Hindlimb muscle (tissue), 1 donor: ENCODE measurements at places on chromosomes 16 and 17.

DNA sequence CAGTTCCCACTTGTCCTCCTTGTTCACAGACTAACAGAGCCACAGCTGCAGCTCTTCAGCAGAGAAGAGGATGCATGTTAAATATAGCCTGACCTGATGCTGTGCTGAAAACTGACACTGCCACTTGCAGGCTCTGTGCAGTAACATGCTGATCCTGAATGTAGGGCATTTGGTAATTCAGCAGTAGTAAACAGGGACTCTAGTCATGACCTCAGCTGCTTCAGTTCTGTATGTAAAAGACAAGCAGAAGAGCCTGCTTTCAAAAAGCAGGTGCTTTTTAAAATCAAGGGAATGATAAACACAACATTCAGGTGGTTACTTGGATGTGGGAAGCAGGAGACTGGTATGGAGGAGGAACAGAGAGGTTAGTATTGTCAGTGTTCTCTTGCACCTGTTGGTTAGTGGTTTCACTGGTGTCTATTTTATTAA is 33.8 kb downstream of the ESRP2 start:
- DNase-seq: no peak

GRCh38 chr17:27845264-27846041 is 45.1 kb upstream of the NOS2 start:
- DNase-seq: no peak

DNA sequence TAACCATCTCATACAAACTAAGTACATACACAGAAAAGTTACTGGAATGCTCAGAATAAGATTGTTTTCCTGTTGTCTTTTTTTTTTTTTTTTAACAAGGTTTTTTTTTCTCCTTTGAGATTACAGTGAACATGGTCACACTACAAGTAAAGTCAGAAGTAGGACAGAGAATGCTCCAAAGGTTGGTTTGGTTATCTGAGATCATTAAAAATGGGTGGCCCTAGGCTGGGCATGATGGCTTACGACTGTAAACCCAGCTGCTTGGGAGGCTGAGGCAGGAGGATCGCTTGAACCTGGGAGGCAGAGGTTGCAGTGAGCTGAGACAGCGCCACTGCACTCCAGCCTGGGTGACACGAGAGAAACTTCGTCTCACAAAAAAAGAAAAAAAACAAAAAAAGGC is 6.9 kb upstream of the ST6GALNAC1 start:
- no peak for DNase-seq

DNA sequence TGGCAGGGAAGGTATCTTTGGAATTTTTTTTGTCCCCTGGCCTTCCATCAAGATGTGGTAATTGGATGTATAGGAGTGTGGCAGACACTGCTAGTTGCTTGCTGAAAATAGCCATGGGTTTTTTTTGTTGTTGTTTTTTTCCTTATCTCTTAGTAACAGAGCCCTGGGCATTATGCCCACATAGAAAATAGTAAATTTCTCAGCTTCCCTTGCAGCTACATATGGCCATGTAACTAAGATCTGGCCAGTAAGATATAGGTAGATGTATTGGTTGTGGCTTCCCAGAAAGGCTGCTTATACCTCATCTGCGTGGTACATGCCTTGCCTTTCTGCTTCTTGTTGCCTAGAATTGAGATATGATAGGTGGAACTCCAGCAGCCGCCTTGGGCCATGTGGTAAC is 349.9 kb downstream of the CPPED1 start:
- DNase-seq: no peak

GRCh38 chr16:86575754-86576557 is 2.4 kb upstream of the FOXL1 start:
- DNase-seq: peak; percentile 52

DNA sequence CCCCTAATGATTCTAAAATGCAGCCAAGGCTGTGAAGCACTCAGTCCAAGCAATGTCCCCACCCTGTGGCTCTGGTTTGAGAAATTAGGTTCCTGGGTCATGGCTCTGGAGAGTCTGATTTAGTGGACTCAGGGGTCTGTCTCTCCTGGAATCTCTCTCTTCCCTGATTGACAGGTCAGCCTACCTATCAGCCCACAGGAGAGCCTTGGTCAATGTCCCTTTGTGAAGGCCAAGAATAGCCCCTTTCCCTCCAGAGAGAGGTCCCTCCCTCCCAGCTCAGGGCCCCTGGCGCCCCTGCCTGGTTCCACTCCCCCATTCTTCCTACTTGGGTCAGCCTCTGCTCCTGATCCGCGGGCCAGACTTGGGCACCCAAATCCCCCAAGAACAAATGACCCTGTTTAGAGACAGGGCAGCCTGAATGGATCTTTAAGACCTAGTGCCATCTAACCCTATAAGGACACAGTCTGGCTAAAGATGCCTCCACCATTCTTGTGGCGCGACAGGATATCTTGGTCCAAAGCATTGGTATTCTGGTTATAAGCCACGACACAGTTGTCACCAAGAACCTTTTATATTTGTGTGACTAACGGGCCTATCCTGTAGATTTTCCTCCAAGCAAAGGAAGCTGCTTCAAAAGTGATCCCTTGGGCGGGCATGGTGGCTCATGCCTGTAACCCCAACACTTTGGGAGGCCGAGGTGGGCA is 38.3 kb upstream of the PRSS54 start:
- DNase-seq: no peak

DNA sequence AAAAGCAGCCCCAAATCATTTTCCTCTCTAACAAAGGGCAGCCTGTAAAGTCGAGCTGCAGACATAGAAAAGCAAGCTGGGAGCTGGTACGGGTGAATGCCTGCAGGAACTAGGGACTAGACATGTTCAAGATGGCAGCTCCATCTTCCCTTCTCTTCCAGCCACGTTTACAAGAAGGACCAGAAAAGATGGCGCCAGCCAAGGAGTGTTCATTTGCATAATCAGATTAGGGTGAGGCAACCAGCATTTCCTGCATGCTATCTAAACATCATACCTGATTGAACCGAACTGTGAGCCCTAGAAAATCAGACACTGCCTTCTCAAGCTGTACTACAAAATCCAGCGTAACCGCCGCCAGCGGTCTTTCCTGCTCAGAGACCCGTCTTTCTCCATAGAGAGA is 896.8 kb downstream of the CDH11 start:
- no peak for DNase-seq

GRCh38 chr16:49597796-49598195 is 224.2 kb downstream of the C16orf78 start:
- DNase-seq: no peak

DNA sequence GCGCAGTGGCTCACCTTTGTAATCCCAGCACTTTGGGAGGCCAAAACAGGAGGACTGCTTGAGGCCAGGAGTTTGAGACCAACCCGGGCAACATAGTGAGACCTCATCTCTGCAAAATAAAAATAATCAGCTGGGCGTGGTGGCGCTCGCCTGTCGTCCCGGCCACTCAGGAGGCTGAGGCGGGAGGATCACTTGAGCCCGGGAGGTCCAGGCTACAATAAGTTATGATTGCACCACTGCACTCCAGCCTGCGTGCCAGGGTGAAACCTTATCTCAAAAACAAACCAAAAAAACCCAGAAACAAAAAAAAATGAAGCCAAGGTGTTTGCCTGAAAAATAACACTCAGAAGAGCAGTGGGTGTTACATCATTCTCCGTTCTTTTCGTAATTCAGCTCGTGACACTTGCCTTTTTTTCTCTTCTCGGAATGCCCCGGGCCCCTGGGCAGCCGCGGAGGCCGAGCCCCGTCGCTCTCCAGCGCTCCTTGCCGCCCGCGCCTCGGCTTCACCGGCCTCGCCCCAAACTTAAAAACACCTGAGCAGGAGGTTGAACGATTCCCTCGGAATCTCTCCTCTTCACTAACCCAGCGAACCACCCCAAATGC is 17.0 kb downstream of the PRCD start:
- no peak for DNase-seq

GRCh38 chr16:83974475-83974874 is 6.4 kb downstream of the NECAB2 start:
- DNase-seq: no peak

DNA sequence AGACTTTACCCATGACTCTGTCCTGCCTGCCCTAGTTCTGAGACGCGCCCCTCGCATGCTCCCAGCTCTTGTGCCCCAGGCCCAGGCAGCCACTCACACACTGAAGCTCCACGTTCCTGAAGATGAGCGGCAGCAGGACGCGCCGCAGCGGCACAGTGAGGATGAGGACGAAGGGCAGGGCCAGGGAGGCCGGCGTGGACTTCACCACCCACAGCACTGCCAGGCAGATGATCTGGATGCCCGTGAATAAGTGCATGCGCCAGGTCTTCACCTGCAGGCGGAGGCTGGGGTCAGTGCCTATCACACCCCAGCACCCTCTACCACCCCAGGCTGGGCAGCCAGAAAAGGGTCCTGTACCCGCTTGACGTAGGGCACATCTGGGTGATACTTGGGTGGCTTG is 16.9 kb downstream of the SLC4A1 start:
- no peak for DNase-seq

DNA sequence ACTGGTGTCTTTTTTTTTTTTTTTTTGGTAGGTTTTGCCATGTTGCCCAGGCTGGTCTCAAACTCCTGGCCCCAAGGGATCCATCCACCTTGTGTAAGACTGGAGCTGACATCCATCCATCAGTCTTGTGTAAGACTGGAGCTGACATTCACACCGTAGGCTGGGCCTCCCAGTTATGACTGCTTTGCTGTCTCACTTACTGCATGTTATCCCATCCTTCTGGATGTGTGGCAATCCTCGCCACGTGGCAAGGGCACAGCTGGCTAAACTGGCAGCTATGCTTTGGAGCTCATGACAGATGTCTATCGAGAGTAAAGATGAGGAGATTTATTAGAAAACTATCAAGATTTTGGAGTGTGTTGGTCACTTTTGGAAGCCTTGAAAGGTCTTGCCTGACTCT is 115.1 kb downstream of the ABCA8 start:
- no peak for DNase-seq

DNA sequence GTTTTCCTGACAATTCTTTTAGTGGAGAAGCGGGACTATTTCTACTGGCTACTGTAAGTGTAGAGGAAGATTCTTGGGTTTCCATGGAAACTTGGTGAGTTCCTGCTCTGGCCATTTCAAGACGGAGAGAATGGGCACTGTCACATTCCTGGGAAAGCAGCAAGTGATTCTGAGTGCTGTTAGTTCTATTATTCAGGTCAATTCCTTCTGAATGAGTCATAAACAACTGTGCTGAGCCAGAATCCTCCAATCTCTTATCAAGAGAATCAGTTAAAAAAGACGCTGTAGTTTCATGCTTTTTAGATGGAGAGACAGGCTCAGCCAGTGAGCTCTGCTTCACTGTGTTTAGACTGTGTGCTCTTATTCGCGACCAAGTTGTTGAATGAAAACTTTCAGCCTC is 19.6 kb downstream of the AKAP10 start:
- DNase-seq: no peak

GRCh38 chr17:35299135-35299534 is 56.3 kb downstream of the SLFN5 start:
- DNase-seq: no peak

DNA sequence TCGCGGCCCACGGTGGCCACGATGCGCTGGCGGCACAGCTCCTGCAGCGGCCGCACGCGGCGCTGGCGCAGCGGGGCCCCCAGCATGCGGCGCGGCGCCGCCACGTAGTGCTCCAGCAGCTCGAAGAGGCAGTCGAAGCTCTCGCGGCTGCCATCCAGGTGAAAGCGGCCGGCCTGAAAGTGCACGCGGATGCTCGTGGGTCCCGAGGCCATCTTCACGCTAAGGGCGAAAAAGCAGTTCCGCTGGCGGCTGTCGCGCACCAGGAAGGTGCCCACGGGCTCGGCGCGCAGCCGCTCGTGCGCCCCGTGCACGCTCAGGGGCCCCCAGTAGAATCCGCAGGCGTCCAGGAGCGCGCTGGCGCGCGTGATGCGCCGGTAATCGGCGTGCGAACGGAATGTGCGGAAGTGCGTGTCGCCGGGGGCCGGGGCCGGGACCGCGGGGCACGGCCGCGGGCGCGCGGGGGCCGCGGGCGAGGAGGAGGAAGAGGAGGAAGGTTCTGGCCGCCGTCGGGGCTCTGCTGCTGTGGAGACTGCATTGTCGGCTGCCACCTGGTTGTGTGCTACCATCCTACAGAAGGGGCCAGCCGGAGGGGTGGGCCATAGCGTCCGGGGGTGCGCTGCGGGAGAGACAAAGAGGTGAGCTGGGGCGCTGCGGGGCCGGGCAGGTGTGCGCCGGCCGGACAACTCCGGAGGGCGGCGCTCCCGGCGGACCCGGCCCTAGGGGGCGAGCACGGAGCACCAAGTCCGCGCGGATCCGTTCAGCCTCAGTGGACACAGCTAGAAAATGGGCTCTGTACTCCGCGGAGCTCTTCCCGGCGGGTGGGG is 879 bp downstream of the SOCS1 start:
- peak; percentile 72 for DNase-seq

DNA sequence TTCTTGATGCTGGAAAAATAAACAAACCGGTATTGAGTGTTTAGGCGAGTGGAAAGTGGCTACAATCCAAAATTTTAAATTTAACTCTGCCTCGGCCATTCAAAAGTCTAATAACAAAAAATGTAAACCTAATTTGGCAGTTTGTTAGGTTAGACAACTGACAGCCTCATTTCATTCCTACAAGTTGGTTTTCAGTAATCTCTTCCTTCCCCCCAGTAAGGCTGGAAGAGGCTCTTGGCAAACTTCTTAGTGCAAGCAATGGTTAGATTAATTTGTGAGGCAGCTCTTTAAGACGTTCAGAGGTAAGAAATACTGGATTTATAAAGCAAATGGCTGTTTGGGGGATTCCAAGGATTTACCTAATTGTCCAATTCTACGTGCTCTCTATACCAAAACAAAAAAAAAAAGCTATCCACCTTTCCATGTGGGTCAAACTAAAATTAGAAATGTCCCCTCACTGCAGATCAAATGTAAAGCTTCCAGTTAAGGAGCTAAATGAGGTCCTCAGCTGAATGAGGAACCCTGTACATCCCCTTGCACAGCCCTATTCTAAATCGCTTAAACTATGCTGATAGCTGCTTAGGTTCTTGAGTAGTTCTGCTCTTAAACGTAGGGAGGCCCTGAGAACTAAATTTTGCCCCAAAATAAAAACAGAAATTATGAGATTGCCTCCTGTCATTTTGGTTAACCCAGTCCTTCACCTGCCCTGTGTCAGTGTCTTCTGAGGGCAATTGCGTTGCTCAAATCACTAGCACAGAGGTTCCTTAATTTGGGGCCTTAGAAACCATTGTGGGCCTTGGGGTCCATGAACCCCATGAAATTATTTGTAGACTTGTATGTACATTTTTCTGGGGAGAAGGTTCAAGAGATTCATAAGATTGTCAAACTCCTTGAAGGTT is 2.9 kb downstream of the HEXIM1 start:
- DNase-seq: no peak

- DNase-seq: no peak
These were observed 59.5 kb downstream of the CHD9NB start for GRCh38 chr16:52993179-52993578.

GRCh38 chr16:27852681-27853080 is 210.8 kb downstream of the GSG1L start:
- DNase-seq: no peak
